Endothelial cell (in vitro differentiated cells): ENCODE measurements at places on chromosomes 12 and 14.
A peak's percentile ranks its signal among the peaks of the same experiment; 100 is the strongest.

GRCh38 chr12:41485203-41485602 is 297.1 kb downstream of the PDZRN4 start:
- no peaks in the 10 kb centered on the region for H3K36me3 ChIP-seq
- H3K4me1 ChIP-seq = peaks cover 5% of the 10 kb centered on the region
- no peak for DNase-seq

- H3K27me3 ChIP-seq = peaks cover 1% of the 10 kb centered on the region
- no peaks in the 10 kb centered on the region for H3K36me3 ChIP-seq
- H3K4me3 ChIP-seq = no peak overlapping the region
These were observed 882.4 kb downstream of the DIO2 start for GRCh38 chr14:79328863-79329262.

GRCh38 chr14:91277546-91278382 is 33.3 kb upstream of the GPR68 start:
- DNase-seq = no peak
- no peaks in the 10 kb centered on the region for H3K27me3 ChIP-seq
- H3K4me1 ChIP-seq = peaks cover 2% of the 10 kb centered on the region
- peaks cover 13% of the 10 kb centered on the region for H3K36me3 ChIP-seq
- H3K27ac ChIP-seq = no peak overlapping the region

DNA sequence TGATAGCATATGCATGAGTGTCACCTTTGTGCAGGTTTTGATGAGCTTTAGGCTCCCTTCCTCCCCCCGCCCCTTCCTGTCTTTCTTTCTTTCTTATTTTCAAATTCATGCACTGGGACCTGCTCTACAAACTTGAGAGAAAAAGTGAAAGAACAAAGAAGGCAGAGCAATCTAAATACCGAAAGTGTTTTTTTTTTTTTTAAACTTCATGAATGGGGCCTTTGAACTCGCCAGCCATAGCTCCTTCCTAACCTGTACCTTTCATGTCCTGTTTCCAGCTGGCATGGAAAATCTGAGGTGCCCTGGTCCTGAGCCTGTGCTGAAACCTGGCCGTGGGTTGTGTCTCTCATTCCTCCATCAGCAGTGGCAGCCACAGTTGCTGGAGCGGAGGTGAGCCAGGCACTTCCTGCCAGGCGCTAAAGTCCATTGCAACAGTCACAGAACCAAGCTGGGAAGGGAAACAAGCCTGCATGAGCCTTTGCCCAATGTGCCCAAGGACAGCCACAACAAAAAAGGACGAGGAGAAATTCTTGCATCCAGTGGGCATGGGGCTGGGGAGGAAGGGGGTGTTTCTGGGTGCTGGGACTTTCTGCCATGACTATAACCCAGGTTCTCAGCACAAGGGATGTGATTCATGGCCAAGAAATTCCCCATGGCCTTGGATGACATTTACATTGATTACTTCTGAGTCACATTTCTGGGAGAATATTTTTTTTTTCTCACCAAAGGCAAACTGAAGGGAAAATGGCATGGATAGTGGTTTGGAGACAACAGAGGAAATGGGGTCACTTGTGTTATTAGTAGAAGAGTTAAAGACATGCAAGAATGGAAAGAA is 102.7 kb downstream of the TMEM30B start:
- peaks cover 18% of the 10 kb centered on the region for H3K4me1 ChIP-seq
- H3K36me3 ChIP-seq = no peaks in the 10 kb centered on the region
- no peak overlapping the region for H3K27ac ChIP-seq
- no peak overlapping the region for H3K4me3 ChIP-seq

GRCh38 chr12:63042646-63043045 is 107.7 kb upstream of the PPM1H start:
- H3K4me3 ChIP-seq = no peak overlapping the region
- H3K4me1 ChIP-seq = no peaks in the 10 kb centered on the region
- H3K36me3 ChIP-seq = no peaks in the 10 kb centered on the region
- DNase-seq = no peak
- no peaks in the 10 kb centered on the region for H3K27me3 ChIP-seq

DNA sequence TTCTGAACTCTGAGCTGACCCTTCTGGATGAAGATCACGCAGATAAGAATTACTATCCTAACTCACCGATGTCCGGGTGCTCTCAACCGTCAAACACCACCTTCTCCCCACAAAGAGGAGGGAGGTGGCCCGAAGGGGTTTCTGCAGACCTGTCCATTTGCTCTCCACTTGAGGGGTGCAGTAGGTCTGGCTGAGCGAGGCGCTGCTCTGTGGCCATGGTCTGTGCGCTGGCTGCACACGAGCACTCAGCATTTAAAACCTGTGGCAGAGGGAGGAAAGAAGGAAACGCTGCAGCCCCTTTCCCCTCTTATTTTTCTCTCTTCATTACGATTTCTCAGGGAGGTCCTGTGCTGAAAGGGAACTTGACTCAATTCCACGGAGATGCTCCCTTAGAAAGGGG is 1.5 kb upstream of the HOXC13 start:
- DNase-seq = no peak
- H3K4me1 ChIP-seq = peaks cover 17% of the 10 kb centered on the region
- H3K27ac ChIP-seq = no peak overlapping the region
- peaks cover 8% of the 10 kb centered on the region for H3K36me3 ChIP-seq

DNA sequence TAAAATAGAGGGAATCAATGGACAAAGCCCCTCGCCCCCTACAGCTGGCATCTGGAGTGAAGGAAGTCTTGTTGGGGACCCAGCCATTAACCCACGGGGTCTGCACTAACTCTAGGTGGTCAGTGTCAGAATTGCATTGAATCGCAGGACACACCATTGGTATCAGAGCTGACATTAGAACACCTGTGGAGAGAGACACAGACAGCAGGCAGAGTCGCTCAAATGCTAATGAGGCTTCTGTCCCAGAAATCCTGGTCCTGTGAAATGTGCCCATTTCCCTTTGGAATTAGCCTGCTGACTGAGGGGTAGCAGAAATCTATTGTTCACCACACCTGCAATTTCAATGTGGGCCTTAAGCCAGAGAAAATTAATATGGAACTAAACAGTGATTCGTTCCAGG is 33.0 kb downstream of the TMEM132D start:
- no peaks in the 10 kb centered on the region for H3K4me1 ChIP-seq
- peaks cover 4% of the 10 kb centered on the region for H3K36me3 ChIP-seq
- H3K27ac ChIP-seq = no peak overlapping the region
- no peaks in the 10 kb centered on the region for H3K27me3 ChIP-seq
- no peak for DNase-seq
- H3K4me3 ChIP-seq = no peak overlapping the region

- H3K4me1 ChIP-seq = no peaks in the 10 kb centered on the region
- no peak overlapping the region for H3K27ac ChIP-seq
- peaks cover 3% of the 10 kb centered on the region for H3K27me3 ChIP-seq
- no peak overlapping the region for H3K4me3 ChIP-seq
- H3K36me3 ChIP-seq = peaks cover 9% of the 10 kb centered on the region
These were observed 79.5 kb upstream of the C14orf180 start for GRCh38 chr14:104499784-104500760.

- no peaks in the 10 kb centered on the region for H3K36me3 ChIP-seq
- peak overlapping the region; percentile 36 for H3K27ac ChIP-seq
- DNase-seq = no peak
- H3K4me1 ChIP-seq = peaks cover 8% of the 10 kb centered on the region
- no peak overlapping the region for H3K4me3 ChIP-seq
- no peaks in the 10 kb centered on the region for H3K27me3 ChIP-seq
These were observed 26.8 kb upstream of the DAAM1 start for GRCh38 chr14:59161561-59162175.

DNA sequence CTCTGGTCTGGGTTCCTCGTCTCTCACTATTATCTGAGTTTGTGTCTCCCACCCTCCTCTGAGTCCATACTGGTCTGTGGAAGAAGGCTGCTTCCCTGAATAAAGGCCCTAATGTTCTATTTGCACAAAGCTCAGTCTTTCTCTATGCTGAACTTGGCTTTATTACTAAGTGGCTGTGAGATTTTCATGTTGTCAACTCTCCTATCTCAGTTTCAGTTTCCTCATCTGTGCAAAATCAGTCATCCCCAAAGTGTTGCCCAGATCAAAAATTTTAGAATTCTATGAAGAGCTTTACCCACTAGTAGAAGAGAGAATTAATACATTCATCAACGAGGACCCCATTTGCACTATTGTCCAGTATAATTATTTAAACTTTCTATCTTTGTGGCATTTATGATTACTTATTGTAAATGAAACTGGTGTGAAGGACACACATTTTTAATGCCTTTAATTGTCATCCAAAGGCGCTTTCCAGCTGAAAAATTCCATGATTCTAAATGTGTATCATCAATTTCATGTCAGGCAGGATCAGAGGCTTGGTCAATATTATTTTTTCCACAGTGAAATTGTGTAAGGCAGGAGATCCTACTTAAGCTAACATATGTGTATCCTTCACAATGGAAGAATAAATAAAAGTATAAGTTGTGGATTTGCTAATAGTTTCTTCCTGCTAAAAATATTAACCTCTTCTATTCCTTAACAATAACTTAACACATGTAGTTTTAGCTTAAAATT is 79.1 kb upstream of the EEA1 start:
- no peak for DNase-seq
- H3K36me3 ChIP-seq = no peaks in the 10 kb centered on the region
- H3K27me3 ChIP-seq = no peaks in the 10 kb centered on the region
- peaks cover 4% of the 10 kb centered on the region for H3K4me1 ChIP-seq
- H3K4me3 ChIP-seq = no peak overlapping the region

DNA sequence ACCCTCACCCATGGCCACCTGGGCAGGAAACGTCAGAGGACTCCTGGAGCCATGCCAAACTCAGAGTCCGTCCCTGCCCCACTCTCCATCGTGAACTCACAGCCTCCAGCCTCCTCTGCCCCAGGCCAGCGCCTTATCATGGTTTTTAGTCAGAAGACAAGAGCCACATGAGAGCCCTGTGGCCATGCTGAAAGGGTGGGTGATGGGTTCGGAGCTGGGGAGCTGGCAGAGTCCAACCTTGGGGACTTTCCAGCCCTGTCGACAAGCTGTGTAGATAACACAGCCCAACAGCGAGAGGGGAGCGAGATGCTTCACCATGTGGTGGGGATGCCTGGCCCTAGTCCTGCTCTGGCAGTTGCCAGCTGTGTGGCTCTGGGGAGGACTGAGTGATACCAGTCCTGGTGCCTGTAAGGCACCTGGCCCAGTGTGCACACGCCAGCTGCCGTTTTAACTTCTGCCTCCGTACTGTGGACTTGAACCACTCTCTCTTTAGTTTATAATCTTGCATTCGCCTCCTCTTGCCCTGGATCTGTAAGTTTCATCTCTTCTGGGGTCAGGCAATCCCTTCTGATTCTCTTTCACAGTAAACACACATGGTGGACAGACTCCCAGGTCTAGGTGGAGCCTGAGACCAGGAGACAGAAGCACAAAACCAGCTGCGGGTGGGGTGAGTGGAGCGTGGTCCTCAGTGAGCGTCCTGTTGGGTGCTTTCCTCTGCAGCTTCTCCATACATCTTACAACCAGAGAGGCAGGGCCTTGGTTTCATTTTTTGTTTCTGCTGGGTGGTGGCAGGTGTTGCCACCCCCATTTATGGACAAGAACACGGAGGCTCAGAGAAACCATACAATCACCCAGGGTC is 55.3 kb downstream of the RIN3 start:
- peaks cover 6% of the 10 kb centered on the region for H3K27me3 ChIP-seq
- no peaks in the 10 kb centered on the region for H3K4me1 ChIP-seq
- peaks cover 34% of the 10 kb centered on the region for H3K36me3 ChIP-seq

DNA sequence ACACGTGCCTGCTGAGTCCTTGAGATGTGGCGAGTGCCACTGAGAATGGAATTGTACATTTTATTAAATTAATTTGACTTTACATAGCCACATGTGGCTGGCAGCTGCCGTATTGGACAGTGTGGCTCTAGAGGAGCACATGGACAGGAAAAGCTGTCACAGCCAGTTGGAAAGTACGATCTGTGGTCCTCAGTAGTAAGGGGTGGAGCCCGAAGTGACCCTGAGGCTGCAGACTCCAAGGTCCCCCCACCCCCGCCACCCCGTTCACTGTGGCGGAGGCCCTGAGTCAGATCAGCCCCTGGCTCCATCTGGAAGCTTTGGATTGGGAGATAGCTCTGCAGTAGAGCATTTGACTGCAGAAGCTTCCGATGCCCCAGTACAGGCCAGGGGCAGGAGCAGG is 25.8 kb upstream of the BEGAIN start:
- no peak overlapping the region for H3K27ac ChIP-seq
- peaks cover 5% of the 10 kb centered on the region for H3K4me1 ChIP-seq
- no peak overlapping the region for H3K4me3 ChIP-seq
- DNase-seq = no peak
- no peaks in the 10 kb centered on the region for H3K36me3 ChIP-seq
- H3K27me3 ChIP-seq = no peaks in the 10 kb centered on the region

- no peak overlapping the region for H3K27ac ChIP-seq
- H3K27me3 ChIP-seq = peaks cover 5% of the 10 kb centered on the region
- peaks cover 21% of the 10 kb centered on the region for H3K4me1 ChIP-seq
- H3K4me3 ChIP-seq = no peak overlapping the region
These were observed 84.5 kb downstream of the PLEKHG3 start for GRCh38 chr14:64788706-64789105.

- DNase-seq = no peak
- H3K4me3 ChIP-seq = no peak overlapping the region
These were observed 36.7 kb upstream of the TMCC3 start for GRCh38 chr12:94686834-94687628.

- no peaks in the 10 kb centered on the region for H3K27me3 ChIP-seq
- H3K27ac ChIP-seq = no peak overlapping the region
These were observed 430.9 kb downstream of the LRIG3 start for GRCh38 chr12:58489394-58489793.

DNA sequence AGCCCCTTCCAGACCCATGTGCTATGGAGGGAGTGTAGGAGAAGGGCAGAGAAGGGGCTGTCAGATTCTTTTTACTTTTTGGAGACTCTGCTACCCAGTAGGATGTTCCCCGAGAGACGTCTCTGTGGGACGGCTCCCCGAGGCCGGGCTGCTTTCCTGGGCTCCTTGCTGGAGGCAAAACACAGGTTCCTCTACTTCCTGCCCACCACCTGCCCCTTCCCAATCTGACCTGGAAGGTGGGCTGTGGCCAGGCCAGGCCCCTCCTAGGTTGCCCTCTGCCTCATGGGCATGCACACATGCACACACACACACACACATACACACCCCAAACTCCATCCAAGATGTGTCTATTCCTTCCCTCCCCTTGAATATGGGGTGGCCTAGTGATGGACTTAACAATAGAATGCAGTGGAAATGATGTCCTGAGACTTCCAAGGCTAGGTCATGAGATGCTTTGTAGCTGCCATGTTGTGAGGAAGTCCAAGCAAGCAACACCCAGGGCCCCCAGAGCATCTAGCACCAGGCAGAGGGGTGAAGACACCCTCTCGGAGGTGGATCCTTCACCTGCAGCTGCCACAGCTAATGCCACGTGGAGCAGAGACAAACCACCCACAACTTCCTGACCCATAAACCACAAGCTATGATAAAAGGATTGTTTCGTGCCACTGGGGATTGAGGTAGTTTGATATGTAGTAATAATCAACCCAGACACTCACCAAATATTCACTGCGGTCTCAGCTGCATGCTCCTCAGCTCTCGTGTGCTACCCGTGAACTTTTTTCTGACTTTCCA is 1.6 kb upstream of the ASB2 start:
- H3K27ac ChIP-seq = no peak overlapping the region
- no peaks in the 10 kb centered on the region for H3K36me3 ChIP-seq
- H3K4me1 ChIP-seq = peaks cover 7% of the 10 kb centered on the region
- no peak for DNase-seq

- no peaks in the 10 kb centered on the region for H3K27me3 ChIP-seq
- DNase-seq = no peak
- no peaks in the 10 kb centered on the region for H3K36me3 ChIP-seq
These were observed 75.5 kb upstream of the CPM start for GRCh38 chr12:69008520-69008919.

- H3K27me3 ChIP-seq = no peaks in the 10 kb centered on the region
- no peak overlapping the region for H3K27ac ChIP-seq
- H3K36me3 ChIP-seq = no peaks in the 10 kb centered on the region
- no peaks in the 10 kb centered on the region for H3K4me1 ChIP-seq
These were observed 239.1 kb downstream of the DIO2 start for GRCh38 chr14:79972230-79972629.
